ENCODE measurements at places on chromosomes 2 and 18.

DNA sequence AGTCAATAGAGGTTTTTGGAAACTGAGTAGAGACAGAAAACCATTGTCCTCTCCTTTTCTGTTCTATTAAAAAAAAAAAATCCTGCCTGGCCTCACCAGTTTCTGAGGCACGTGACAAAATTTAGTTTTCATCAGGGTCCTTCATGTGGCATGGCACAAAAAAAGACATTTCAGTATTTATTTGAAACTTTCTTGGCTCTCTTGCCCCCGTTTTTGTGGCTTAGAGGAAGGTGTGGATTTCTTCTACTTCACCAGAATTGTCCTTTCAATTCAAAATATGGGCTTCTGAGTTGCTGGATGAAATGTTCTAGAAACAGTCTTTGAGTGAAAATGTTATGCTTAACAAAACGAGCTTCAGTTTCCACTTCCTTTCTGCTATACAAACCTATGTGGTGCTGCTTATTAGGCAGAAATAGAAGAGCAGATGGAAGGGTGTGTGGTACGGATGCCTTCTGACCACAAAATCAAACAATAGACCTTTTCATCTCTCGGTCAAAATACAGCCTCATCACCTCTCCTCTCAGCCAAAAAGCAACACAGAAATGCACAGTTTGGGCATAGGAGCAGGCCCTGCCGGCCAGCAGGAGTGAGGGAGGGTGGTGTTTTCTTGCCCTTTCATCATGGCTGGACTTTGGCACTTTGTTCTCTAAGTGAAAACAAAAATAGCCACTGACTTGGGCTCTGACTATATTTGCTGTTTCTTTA, 89.2 kb downstream of the SH3RF3 start:
- DNase-seq = no peak

DNA sequence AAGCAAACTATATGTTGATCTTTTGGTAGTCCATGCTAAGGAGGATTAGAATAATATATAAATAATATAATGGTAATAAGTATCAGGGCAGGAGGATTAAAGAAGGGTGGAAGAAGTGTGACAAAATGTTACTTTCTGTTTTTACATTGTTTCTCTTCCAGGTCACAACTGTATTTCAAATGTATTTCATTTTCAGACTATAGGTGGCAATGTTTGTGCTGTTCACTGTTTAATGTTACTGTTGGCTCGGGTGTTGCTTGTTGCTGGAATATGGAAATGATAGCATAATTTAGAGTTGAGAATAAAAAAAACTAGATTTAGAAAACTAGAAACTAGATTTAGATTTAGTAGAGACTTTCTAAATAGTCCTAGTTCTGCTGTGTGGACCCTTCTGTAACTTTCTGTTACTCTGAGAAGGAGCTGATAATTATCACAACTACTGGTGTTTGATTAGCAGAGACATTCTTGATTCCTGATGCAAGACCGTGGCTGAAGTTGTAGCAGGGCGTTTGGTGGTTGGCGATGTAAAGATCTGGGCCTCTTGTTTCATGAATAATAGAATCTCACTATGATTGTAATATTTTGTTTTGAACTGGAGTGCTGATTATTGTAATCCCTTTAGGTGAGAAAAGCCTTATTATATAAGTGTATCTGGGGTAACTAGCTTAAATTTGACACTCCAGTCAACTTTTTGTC, 7.9 kb downstream of the NEDD4L start:
- no peak for DNase-seq

GRCh38 chr2:20597860-20598183, 53.1 kb downstream of the HS1BP3 start:
- no peak for DNase-seq

GRCh38 chr2:12506846-12507245, 209.9 kb upstream of the TRIB2 start:
- DNase-seq = no peak

GRCh38 chr2:15964936-15965563, 24.7 kb downstream of the MYCN start:
- DNase-seq = no peak

DNA sequence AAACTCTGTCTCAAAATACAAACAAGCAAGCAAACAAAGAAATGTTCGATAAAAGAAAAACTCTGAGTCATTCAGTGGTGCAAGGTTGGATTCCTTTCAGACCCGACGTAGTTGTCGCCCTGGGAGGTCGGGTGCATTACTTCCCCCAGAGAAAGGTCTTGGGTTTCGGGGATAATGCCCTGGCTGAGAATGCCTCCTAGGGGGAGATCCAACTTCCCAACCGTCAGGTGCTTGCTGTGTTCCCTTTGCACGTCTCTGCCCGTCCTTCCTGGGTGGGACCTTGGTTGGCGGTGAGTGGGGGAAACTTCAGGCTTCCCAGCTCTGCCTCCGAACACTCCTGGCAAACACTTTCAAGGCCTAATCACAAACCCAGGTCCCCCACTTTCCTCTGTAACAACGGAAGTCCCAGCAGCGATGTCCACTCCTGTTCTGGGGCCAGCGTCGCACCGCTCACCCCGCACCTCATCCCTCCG, 609 bp downstream of the TPGS2 start:
- no peak for DNase-seq

- no peak for DNase-seq
Measured at GRCh38 chr2:28300485-28301341, 91.9 kb upstream of the FOSL2 start.

DNA sequence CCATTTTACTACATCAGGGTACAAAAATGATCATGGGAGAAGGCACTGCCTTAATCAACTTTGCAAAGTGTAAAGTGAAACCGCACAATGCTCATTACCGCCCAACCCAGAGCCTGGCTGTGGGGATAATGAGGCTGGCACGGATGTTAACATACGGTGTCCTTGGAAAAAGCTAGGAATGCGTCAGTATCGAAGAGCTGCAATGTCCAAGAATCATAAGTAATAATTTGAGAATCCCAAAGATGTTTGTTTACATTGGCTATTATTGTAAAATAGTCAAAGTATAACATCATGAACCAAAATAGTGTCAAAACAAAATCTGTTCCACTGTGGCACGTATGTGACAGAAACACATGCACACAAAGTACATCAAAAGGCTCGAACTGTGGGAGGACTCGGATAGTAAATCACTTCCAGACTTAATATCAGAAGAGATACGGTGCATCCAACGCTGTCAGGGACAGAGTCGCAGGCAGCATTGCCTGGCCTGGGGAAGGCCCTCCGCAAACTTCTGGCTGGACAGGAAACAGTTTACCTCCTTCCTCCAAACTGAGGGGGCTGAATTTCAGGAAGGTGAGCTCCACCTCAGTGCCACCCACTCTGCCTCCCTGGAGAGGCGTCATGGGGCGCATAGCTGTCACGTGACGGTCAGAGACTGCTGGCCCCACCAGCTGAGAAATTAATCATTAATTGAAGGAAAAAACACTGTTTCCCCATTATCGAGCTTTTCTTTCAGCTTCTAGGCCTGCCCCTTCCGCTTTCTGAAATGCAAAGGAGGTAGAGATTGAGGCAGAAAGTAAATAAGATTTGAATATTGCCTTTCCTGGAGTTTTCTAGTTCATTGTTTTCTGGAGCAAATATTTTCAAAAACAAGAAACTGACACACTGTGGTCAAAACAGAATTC, 1.8 kb upstream of the ID2 start:
- no peak for DNase-seq

- no peak for DNase-seq
Measured at GRCh38 chr2:12044857-12045256, 298.4 kb downstream of the LPIN1 start.

DNA sequence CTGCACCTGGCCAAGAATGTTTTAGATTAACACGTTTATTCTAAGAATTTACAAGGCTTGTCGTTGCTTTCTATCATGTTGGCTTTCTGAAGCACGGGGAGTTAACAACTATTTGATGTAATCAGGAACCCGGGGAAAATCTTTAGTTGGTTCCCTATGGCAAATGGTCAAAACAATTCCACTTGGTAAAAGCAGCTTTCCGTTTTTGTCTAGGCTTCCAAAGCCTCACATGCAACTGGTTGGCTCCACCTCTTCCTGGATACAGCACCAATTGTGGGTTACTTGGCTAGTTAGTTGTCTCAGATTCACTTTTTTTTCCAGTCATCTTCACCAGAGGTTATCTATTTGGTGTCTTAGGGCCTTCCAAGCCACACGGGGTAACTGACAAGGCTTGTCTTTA, 2.8 kb downstream of the COLEC12 start:
- no peak for DNase-seq

GRCh38 chr2:68362069-68362468, 3.0 kb upstream of the PLEK start:
- DNase-seq = peak; percentile 47

GRCh38 chr2:6838673-6839319, 26.9 kb downstream of the CMPK2 start:
- no peak for DNase-seq

DNA sequence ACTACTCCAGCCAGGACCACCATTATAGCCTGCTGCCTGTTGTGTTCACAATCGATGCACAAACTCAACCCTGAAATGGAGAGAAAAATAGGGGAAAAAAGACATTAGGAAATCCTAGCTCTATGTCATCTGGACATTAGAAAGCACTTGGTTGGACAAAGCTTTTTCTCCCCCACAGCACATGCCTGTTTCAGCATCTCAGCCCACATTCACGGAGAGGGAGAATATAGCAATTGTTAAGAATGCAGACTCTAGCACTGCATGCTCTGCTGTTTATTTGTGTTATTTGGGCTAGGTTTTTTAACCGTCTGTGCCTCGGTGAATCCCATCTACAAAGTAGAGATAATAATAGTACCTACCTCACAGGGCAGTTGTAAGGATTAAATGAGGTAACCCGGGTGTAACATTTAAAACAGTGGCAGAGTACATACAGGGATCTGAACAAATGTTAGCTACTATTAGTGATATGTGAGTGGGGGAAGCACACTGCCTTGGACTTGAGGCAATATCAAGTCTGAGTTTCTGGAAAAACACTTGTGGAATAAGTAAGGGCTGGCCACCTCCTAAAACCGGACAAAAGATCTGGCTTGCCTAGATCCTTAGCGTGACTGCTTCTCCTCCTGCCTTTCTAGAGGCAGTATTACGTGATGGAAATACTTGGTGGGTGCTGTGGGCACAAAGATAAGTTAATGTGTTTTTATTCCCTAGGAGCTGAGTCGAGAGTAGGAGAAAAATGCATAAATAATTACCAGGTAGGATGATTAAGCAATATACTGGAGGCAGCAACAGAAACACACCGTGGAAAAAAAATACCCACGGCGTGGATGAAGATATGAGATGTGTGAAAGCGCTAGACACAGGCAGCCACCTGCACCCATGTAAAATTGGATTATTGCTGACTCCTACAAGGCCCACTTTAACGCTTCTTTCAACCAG, 1.0 kb upstream of the PPP1CB start:
- DNase-seq = peak; percentile 57

DNA sequence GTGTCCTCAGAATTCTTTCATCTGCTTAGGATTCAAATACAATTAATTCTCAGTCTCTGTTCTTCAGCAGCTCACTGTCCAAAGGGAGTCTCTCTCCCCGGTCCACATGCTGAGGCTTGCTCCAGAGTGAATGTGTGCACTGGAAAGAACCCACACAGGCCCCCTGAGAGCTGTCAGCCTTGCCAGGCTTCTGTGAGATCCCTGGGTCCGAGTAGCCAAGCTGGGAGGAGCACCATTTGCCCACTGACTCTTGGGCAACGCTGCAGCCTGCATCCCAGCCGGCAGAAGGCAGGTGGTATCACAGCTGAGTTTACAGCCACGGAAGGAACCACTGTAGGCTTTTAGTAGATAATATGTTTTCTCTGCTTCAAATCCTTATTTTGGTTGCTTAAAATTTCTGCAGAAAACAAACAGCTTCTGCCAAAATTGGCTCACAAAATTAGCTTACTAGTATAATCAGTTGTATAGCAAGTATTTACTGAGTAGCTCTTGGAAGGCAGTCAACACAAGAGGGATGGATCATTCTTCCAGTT, 21.4 kb upstream of the LTBP1 start:
- no peak for DNase-seq

- DNase-seq = no peak
Measured at GRCh38 chr2:174673876-174674275, 76.3 kb upstream of the WIPF1 start.

GRCh38 chr2:43399515-43400264, 173.3 kb upstream of the ZFP36L2 start:
- peak; percentile 28 for DNase-seq

- DNase-seq = no peak
Measured at GRCh38 chr2:48715042-48715899, 40.3 kb downstream of the LHCGR start.

DNA sequence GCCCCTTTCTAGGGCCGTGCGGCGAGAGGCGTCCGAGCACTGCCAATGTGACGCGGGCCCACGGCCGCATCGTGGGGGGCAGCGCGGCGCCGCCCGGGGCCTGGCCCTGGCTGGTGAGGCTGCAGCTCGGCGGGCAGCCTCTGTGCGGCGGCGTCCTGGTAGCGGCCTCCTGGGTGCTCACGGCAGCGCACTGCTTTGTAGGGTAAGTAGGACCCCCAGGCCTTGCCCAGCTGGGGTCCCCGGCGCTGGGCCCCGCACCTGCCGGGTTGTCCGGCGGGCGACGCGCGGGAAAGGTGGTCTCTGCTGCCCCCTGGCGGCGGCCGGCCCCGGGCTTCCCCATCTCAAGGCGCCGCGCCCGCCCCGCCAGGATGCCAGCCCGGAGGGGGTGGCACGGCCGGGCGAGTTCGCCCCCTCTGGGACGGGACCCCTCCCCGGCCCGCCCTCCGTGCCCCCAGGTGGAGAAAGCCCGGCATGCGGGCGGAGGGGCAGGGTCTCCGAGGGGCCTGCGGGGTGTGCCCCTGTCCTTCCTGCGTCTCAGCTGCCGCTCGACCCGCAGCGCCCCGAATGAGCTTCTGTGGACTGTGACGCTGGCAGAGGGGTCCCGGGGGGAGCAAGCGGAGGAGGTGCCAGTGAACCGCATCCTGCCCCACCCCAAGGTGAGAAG, 1.9 kb downstream of the PRSS56 start:
- peak; percentile 5 for DNase-seq

DNA sequence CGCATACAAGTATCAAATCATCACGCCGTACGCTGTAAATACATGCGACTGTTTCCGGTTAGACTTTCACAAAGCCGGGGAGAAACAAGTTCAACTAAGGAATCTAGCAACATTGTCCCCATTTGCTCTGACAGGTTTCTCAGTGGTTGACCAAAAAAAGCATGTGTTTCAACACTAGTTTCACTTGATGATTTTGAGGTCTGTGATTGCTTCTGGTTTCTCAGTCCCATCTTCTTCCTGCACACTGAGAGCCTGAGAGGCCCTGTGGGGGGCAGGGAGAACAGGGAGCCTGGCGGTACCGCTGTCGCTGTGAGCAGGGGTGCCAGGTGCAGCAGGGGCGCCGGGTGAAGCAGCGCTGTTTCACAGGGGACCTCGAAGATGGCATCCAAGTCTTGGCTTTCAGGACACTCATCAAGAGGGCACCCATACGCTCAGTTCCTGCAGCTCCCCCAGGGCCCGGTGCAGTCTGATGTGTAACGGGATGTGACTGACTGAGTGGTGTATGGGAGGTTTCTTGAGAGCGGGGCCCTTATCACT, 270.9 kb downstream of the TWIST2 start:
- no peak for DNase-seq

DNA sequence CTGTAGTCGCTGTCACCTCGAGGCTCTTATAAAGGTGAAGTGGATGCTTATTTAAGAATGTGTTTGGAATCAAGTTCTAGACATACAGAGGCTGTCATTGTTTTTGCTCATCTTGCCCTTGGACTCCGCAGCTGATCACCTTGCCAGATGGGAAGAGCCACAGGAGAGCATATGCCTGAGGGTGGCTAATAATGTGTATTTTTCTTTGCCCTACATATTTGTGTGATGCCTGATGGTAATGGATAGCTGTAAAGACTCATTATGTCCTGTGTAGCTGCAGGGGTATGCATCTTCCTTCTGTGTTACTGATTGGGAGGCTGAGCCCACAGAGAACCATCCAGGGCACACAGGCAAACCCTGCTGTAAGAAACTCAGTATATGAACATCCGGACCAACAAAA, 61.7 kb downstream of the PRKCE start:
- no peak for DNase-seq

- DNase-seq = no peak
Measured at GRCh38 chr18:73752965-73753364, 394.7 kb downstream of the FBXO15 start.

Measured in stromal cell of bone marrow (primary cell).